ENCODE measurements at places on chromosomes 1 and 21.

GRCh38 chr1:109299558-109300343 is 7.1 kb downstream of the MYBPHL start:
- DNase-seq: no peak

GRCh38 chr1:234528074-234528865 is 49.3 kb upstream of the TARBP1 start:
- DNase-seq: no peak

GRCh38 chr1:81432654-81433109 is 368.1 kb upstream of the ADGRL2 start:
- DNase-seq: no peak

- DNase-seq: no peak
Observed at GRCh38 chr1:160836981-160837557, 25.6 kb downstream of the CD244 start.

DNA sequence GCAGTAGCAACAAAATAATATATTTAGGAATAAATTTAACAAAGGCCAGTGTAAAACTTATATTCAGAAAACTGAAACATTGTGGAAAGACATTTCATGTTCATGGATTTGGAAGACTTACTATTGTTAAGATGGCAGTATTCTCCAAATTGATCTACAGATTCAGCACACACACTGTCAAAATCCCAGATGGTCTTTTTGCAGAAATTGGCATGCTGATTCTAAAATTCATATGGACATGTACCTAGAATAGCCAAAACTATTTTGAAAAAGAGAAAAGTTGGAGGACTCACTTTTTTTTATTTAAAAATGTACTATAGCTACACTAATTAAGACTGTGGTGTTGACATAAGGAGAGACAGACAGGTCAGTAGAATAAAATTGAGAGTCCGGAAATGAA is 32.0 kb upstream of the SH3D21 start:
- no peak for DNase-seq

GRCh38 chr1:56335394-56335793 is 244.0 kb downstream of the PLPP3 start:
- DNase-seq: no peak

- DNase-seq: no peak
Observed at GRCh38 chr1:219387211-219387610, 213.5 kb downstream of the LYPLAL1 start.

DNA sequence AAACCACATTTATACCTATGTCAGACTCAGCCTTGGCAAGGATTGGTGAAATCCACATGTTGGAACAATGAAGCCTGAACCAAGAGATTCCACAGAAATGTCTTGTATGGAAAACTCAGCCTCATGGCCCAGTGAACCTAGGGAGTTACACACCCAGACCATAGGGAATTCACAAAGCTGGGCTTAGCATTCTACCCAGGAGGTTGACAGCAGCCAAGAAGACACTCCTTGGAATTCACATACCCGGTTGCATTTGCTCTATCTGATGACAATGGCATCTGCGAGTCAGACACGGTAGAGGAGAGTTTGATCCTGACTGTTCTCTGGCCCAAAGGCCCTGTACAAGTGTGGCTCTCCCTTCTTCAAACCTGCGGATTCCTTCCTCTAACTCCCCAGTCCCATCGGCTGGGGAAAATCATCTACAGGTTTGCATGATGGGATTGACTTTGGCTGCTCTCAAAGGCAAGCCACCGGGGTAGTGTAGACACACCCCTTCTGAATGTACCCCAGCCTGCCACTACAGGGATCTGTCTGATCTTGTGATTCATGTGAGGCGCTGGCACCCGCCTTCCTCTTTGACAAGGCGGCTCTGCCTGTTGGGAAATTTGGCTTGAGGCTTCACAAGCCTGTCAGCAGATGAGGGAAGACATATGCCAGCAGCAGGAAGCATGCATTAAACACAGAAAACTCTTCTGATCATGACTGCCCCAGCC is 297.3 kb upstream of the KAZN start:
- no peak for DNase-seq

- DNase-seq: no peak
Observed at GRCh38 chr1:36446271-36446670, 4.0 kb downstream of the OSCP1 start.

DNA sequence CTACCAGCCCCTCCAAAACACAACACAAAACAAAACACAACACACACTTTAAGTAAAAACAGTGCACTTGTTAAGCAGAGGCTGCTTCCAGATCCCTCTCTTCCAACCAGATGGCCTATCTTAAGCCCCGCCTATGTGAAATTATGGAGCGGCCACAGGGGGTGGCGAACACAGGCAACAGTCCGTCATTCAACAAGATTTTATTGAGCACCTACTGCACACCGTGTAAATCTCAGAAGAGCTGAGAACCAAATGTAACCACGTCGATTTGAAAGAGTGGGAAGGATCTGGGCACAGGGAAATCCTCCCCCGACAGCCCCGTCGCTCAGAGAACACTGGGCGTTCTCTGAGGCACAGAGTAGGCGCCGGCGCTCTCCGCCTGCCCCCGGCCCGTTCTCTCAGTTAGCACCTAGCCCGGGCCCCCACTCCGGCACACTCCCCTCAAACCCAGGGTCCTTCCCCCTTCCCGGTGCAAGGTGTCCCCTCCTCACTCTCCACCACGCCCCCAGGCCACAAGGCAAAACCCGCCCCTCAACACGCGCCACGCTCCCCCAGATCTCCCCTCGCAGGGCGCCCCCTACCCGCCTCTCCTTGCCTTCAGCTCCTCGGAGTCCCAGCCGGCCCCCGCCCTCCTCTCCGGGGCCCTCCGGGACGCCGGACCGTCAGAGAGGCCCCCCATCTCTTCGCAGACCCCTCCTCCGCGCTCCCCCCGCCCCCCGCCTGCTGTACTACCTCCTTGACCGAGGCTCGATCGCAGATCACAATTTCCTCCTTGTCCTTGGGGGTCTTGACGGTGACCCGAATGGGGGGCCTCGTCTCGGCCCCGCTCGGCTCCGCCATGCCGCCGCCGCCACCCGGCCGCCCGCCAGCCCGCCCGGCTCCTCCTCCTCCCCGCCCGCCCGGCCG is 483 bp downstream of the UBQLN4 start:
- DNase-seq: no peak

GRCh38 chr1:12067900-12068821 is 5.1 kb downstream of the TNFRSF8 start:
- DNase-seq: no peak

DNA sequence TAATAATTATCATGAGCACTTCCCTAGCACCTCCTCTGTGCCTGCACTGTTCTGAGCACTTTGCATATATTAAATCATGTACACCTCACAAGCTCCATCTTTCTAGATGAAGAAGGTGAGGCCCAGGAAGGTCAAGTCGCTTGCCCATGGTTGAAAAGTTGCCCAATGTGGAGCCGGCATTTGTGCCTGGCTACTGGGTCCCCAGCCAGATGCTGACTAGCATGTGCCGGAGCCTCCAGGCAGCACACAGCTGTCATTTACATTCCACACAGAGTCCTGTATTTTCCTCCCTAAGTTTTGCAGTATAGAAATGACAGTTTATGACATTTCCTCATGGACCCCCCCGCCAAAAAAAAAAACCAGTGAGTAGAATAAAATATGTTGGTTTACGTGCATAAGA is 94.3 kb downstream of the BCAR3 start:
- DNase-seq: no peak

All from left renal cortex interstitium (tissue), 4 donors.